IMR-90 (cell line): ENCODE measurements at places on chromosomes 3 and 15.
A peak's percentile ranks its signal among the peaks of the same experiment; 100 is the strongest.

DNA sequence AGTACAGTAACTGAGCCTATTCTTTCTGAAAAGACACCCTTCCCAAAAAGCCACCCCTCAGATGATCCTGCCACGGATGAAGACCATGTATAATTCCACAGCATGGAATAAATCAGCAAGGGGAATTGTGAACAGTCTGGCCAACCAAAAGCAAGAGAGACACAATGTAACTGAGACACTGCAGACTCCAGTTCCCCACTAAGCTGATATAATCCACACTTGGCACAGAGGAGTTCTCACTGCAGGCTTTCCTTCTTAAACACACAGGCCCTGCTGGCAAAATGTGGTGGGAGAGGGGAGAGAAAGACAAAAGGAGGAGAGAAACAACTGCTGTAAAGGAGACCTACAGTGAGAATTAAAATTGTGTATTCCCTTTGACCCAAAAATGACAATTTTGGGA lies 12.7 kb downstream of the GPR156 start:
- no peak for DNase-seq

DNA sequence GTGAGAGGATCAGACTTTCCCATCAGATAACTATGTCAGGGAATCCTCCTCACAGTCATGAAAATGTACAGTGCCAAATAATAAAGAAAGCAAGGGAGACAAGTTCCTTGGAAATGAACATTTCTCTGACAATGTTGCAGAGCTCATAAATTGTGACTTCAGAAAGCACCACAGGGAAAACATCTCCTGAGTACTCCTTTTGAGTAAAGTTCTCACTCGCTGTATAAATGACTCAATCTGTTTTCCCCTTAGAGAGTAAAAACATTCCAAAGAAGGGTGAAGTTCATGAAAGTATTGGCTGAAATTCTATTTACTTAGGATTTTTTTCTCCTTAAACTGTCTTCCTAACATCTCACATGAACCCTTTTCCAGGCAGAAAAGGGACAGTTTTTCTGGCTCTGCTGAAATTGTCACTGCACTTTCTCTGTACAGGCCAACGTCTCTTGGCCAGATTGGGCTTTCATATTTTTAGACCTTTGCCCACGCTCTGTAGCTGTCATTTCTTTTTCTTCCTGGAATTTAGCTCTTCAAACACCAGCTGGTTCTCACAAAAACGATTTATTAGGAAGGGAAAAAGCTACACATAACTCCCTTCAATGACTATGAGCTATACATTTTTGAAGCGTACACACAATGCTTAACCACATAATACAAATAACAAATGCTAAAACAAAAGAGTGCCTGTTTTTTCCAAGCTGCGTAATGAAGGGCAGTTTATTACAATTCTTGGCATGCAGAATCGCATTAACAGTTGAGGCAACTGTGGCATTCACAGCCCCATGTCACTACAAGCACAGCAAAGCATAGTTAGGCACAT lies 216.1 kb downstream of the ATP8B4 start:
- DNase-seq, result peak; percentile 66

GRCh38 chr3:38986901-38987300 lies 64.8 kb downstream of the SCN11A start:
- peak; percentile 50 for DNase-seq

DNA sequence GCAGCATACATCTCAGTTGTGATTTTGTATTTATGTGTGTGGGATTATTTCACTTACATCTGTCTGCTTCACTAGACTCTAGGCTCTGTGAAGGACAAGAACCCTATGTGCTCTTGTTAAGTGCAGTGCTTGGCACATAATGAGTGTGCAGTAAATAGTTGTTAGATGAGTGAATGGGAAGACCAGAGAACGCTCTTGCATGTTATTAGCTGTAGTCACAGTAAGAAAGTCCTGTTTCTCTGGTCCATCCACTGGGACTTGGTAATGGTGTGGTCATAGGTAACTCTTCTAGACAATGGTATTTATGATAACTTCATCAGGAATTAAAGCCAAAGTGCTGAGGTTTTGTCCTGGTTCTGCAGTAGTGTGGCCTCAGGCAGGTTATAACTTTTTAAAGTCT lies 1.4 kb upstream of the AQP9 start:
- no peak for DNase-seq

GRCh38 chr3:100086401-100086800 lies 27.9 kb downstream of the FILIP1L start:
- no peak for DNase-seq

DNA sequence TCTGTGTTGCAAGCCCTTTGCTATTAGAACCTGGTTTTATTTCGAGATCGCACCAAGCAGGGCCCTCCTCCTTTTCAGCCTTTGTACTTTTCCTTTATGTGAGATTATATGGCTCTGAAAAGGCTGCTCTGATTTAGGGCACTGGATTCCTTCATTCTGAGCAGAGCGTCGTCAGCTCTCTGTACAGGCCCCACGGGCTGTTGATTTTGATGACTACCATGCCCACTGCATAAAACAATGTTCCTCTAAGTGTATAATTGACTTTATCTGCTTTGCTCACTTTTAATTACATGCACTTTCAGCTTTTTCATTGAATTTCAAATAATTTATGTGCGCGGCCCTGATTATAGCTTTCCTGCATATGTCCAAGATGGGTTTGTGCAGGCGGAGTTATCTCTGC lies 4.4 kb upstream of the PSMD6 start:
- DNase-seq, result no peak

- no peak for DNase-seq
Observed at GRCh38 chr3:150736903-150737832, 25.8 kb downstream of the SIAH2 start.

DNA sequence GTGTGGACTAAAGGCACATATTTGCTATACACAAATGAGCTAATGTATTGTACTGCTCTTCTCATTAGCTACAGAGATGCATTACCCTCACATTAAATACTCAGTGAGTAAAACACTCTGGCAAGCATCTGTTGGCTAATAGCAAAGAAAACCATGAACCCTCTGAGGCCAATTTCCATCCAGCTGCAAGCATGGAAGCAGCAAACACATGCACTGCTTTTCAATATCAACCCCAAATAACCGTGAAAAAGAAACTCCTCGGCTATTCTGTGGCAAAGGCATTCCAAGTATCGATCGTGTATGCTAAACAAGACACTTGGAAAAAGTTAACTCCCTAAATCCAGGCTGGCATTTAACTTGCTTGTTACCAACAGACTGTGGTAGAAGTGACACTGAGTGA lies 67.0 kb downstream of the PEAK1 start:
- peak; percentile 14 for DNase-seq

DNA sequence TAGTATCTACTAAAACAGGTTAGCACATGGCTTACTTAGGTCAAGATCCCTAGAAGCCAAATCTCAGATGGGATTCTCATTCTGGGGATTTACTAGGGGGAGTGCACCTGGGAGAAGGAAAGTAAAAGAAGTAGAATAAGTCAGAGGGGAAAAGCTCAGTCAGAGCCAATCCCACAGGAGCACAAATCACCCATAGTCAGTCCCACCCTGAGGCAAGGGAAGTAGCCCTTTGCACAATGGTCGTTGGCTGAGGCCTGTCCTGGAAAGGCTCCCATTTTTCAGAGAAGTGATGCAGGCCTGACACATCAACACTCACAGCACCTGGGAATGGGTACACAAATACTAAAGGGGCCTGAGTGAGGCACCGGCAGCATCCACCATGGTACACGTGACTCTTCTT lies 39.8 kb downstream of the SST start:
- no peak for DNase-seq

DNA sequence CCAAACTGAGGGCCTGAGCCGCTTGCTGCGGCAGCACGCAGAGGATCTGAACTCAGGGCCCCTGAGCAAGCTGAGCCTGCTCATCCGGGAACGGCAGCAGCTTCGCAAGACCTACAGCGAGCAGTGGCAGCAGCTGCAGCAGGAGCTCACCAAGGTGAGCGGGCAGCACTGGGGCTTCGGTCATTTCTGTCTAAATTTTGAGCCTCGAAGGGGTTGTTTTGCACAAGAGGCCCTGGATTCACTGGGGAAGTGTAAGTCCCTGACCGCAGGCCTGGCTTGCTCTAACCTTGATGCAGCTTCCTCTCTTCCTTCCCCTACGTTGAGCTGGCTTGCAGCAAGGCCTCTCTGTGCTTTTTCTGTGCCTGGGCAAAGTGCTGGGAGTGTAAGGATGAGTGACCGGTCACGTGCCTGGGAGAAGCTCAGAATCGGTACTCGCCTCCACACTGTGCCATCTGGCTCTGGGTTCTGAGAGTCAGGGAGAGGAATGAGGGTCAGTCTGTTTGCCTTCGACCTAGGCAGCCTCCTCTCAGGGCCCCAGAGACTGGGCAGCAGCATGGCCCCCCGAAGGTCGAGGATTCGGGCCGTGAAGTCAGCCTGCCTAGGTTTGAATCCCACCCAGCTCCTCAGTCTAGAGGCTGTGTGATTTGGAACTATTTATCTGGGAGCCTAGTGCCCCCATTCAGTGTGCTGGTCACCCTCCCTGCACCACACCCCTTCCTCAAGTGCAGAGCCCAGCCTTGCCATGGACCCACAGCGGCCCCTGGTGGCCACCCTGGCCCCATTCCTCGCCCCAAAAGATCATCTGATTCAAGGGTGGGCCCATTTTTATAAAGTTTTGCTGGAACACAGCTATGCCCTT lies 1.4 kb downstream of the FES start:
- peak; percentile 51 for DNase-seq

- DNase-seq, result no peak
Observed at GRCh38 chr3:78976200-78976599, 791.6 kb downstream of the ROBO1 start.

- no peak for DNase-seq
Observed at GRCh38 chr3:188421836-188422540, 268.0 kb downstream of the LPP start.

- DNase-seq, result peak; percentile 88
Observed at GRCh38 chr3:31004025-31004678, 109.7 kb upstream of the GADL1 start.

DNA sequence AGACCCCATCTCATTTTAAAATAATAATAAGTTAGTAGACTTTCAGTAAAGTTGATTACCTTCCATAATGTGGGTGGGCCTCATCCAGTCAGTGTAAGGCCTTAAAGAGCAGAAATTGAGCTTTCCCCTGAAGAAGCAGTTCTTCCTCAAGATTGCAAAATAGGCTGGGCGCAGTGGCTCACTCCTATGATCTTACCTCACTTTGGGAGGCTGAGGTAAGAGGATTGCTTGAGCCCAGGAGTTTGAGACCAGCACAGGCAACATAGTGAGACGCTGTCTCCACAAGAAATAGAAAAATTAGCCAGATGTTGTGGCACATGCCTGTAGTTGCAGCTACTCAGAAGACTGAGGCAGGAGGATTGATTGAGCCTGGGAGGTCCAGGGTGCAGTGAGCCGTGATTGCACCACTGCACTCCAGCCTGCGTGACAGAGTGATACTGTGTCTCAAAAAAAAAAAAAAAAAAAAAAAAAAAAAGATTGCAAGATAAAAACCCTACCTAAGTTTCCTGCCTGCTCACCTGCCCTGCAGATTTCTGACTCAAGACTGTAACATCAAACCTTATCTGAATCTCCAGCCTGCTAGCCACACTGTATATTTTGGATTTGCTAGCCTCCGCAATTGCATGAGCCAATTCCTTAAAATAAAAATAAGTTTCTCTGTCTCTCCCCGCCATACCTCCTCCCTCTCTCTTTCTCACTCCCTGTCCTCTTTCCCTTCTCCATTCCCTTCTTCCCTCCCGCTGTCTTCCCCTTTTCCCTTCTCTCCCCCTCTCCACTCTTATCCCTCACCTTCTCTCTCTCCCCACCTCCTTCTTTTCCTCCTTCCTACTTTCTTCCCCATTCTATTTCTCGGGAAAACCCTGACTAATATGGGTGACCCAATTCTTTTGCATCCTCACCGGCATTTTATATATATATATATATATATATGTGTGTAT lies 16.9 kb downstream of the KLHL18 start:
- no peak for DNase-seq

DNA sequence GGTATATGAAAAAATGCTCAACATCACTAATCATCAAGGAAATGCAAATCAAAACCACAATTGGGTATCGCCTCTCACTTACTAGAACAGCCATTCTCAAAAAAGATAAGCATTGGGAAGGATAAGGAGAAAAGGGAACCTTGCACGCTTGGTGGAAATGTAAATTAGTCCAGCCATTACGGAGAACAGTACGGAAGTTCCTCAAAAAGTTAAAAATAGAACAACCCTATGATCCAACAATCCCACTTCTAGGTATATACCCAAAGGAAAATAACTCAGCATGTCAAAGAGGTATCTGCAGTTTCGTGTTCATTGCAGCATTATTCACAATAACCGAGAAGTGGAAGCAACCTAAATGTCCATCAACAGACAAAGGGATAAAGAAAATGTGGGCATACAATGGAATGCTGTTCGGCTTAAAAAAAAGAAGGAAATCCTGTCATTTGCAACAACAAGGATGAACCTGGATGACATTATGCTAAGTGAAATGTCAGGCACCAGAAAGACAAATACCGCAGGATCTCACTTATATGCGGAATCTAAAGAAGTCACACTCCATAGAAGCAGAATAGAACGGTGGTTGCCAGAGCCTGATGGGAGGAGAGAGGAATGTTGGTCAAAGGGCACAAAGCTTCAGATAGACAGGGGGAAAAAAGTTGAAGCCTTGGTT lies 11.7 kb upstream of the CMTM7 start:
- no peak for DNase-seq

DNA sequence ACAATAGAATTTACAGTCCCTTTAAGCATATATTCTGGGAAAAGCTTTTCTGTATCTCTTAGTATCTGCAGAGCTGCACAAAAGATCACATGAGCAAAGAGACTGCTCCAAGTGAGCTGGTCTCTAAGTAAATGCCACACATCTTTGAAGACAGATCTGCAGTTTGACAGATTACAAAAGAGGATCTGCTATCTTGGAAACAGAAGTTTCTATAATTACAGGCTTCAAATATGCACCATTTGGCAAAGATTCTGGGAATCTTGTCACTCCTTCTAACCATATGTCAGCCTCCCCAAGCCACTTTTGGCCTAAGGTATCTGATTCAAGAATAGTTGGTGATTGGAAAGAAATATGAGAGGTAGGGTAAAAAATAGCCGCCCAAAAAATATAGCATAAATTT lies 9.6 kb upstream of the CFAP44 start:
- DNase-seq, result no peak

- no peak for DNase-seq
Observed at GRCh38 chr3:116390318-116390717, 55.0 kb downstream of the LSAMP start.

DNA sequence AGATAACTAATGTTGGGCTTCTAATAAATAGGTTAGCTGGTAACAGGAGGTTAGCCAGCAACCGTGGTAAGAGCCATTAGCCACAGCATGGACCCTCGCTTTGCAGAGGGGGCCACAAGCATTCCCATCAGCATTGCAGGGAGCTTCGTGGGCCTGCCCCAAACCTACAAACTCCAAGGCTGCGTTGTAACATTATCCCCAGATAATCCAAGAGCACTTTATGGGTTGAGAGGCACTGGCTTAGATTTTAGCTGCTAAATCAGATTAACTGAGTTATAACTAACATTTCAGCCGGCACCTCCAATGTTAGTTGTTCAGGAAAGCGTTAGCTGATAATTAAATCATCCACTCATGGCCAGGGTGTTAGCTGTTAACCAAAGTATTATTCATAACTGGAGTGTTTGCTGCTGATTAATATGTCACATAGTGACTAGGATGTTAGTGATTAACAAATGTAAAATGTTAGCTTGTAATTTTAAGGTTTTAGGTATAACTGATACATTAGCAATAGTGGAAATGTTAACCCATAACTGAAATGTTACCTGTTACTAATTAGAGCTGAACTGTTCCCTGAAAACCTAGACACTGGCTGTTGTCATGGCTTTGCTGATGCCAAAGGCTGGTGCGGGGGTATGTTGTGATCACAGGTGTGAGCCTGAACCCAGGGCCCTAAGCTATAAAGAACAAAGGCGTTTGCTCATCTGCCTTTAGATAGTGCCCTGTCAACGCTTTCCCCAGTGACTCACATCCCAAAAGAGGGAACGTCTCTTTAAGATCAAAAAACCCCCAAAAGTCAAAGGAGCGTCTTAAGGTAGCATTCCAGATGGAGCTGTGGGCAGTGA lies 56.2 kb downstream of the SLC6A6 start:
- DNase-seq, result no peak
